Right cardiac atrium (tissue), 5 donors: ENCODE measurements at places on chromosomes 3 and 15.
A peak's percentile ranks its signal among the peaks of the same experiment; 100 is the strongest.

DNA sequence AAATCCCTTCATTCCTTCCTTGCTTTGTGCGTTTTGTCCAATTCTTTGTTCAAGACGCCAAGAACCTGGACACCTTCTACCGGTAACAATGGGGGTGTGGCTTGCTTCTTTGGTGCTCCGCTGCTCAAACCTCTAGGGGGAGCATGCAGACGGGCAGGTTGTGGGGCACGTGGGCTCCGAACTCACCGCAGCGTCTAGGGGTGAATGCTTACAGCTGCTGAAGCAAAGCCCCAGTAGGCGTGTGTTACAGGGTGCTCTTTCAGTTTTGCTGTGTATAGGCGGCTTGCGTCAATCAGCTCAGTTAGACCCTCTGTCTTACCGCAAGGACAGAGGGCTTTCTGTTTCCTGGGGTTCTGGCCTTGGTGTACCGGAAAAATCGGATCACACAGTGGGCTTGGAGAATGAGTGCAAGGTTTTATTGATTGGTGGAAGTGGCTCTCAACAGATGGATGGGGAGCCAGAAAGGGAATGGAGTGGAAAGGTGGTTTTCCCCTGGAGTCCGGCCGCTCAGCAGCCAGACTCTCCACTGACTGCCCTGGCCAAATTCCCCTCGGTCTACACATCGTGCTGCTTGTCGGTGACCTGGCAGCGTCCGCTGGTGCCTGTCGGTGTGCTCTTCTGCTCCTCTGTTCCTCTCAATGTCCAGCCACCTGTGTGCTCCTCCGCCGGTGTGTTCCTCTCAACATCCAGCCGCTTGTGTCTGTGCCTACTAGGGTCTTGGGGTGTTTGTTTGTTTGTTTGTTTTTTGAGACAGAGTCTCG is 1.2 kb upstream of the LRRC34 start:
- peak; percentile 73 for DNase-seq

GRCh38 chr15:29141308-29142128 is 128.1 kb downstream of the NSMCE3 start:
- peak; percentile 15 for DNase-seq

GRCh38 chr15:93703092-93703739 is 528.1 kb upstream of the MCTP2 start:
- no peak for DNase-seq

DNA sequence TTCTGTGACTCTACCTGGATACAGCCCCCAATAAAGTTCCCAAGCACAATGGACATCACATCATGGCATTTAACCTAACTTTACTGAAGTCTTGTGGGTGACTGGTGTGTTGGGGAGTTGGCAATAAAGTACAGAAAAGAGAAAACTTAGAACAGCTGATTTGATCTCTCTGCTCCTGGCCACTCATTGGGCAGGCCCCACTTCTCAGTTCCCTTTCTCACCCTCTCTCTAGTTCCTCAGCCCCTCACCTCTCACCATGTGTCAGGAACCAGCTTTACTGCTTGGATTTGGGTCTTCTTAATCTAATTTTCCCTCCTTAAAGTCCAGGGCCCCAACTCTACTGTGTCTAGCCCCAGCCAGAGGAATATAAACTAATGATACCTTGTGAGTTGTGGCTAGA is 713 bp upstream of the MUC13 start:
- no peak for DNase-seq

GRCh38 chr15:93031103-93031464 is 57.9 kb downstream of the RGMA start:
- DNase-seq, result peak; percentile 52

- no peak for DNase-seq
Measured at GRCh38 chr15:101088271-101088670, 163.6 kb downstream of the CHSY1 start.

DNA sequence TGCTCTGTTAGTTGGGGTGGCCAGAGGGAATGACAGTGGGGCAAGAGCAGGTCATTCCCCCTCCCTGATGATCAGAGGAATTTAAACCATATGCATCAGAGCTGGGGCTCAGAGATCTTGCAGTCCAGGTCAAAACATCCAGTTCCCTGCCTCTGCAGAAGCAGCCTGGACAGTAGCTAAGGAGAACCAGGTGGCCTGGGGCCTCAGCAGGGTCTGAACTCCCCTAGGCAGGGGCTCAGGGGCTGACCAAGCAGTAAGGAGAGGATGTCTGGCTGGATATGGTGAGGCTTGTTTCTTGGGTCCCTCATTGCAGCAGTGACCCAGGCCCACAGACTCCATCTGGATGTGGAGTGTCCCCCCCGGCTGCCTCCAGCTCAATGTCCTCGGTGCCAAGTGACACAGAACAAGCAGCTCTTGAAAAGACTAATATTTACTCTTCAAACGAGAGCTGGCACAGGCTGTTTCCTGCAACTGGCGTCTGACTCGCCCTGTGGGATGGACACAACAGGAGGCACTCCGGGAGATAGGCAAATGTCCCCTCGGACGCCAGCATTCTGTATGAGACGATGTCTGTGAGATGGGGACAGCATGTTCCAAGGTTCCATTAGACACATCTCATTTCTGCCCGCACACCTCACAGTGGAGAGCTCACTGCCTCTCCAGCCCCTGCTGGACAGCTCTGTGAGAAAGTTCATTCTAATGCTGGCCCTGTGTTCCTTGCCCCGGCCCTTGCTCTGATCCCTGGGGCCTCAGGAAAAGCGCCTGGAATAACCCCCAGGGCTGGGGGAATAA is 37.1 kb downstream of the SEC22C start:
- peak; percentile 84 for DNase-seq

- no peak for DNase-seq
Measured at GRCh38 chr3:52798978-52799476, 4.4 kb downstream of the ITIH3 start.

GRCh38 chr15:74007820-74008371 is 13.4 kb downstream of the PML start:
- DNase-seq, result no peak

GRCh38 chr15:101137312-101137940 is 114.4 kb downstream of the CHSY1 start:
- no peak for DNase-seq

DNA sequence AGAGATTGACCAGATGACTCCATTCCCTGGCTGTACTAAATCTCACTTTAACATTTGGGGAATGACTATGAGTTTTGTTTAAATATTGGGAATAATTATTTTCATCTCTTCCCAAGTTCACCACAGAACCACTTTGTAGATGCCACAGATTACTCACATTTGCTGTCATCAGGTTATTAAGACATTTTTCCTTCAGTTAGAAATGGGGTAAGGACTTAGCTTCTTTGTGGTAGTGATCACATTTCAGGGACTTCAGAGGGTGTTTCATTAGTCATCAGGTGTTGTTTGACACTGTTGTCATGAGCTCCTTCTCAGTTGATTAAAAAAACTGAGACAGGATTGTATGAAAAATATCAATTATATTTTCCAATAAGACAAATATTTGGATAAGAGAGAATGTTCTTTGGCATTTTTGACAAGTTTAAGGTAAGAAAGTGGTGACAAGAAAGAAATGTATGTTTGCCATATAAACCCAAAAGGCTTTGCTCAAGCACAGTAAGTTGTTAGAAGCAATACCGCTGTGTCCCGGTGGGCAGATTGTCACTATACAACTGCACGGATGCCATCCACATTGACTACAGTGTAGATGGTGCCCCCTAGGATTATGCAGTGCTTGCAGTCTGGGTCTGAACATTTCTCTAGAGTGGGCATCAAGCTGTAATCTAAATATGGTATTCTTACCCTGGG is 22.3 kb downstream of the FBXL2 start:
- no peak for DNase-seq

- DNase-seq, result no peak
Measured at GRCh38 chr3:170532573-170532972, 53.3 kb downstream of the SLC7A14 start.

GRCh38 chr3:169264711-169265110 is 398.8 kb downstream of the MECOM start:
- peak; percentile 52 for DNase-seq

DNA sequence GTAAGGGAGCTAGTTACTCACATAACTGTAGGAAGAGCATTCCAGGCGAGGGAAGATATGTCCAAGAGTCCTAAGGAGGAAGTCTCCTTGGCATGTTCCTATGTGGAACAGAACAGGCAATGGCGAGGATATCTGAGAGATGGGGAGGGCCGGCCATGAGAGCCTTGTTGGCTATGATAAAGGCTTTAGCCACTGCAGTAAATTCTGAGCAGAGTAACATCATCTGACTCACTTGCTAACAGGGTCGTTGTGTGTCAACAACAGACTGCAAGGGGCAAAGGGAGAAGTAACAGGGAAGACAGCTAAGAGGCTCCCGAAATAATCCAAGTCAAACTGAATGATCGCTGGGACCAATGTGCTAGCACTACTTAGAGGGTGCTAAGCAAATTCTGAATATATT is 21.6 kb downstream of the SFMBT1 start:
- no peak for DNase-seq

GRCh38 chr3:86711634-86712033 is 279.3 kb downstream of the VGLL3 start:
- DNase-seq, result no peak

DNA sequence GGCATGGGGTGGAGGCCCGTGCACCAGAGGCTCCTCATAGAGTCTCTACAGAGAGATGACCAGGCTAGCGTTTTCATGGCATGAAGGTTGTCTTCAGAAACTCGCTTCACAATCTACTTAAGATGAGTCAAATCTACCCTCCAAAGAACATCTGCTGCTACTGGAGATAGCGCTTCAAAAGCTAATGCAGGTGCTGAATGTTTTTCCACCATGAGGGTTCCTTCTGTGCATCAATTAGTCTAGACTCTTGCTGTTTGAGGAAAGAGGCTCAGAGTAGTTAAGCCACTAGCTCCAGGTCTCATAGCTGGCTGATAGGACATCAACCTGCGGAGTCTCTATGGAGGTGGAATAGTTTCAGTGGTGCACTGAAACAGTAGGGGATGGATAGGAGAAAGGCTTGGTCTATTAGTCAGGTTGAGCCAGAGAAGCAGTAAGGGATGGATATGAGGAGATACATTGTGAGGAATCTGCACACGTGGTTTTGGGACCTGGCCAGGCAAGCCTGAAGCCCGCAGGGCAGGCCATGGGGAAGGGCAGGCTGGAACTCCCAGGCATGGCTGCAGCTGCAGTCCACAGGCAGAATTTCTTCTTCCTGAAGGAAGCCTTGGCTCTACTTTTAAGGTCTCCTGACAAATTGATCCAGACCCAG is 117.5 kb downstream of the APBA2 start:
- DNase-seq, result no peak

- DNase-seq, result no peak
Measured at GRCh38 chr3:27679691-27680090, 42.4 kb downstream of the EOMES start.

DNA sequence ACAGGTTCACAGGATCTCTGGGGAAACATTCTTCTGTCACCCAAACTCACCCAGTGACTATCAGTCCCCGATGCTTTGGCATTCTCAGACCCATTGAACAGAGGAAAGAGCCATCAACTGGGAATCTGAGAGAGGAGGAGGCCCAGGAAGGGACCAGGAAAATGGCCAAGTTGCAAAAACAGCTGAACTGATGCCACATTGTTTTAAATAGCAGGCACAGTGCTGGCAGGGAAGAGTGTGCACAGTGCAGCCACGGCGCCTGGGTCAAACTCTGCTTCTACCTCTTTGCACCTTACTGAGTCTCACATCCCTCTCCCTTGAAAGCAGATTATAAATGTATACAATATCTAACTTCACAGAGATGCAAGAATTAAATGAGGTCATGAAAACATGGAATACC is 66.4 kb downstream of the SRGAP3 start:
- no peak for DNase-seq

DNA sequence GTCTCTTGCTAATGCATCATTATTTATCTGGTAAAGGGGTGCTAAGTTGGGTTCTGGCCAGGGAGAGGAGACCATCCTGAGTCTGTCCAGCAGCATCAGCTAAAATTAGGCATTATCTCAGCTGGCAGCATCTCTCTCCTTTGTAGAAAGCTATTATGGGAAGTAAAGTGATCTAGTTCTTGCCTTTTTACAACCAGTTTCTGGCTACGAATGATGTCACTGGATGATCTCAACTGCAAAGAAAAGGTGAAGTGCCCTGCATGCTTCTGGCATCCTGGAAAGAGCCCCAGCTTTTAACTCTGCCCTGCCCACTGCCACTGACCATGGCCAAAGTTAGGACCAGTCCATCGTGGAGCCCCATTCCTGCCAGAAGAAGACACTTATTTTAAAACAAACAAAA is 37.1 kb upstream of the IL12A start:
- DNase-seq, result no peak

DNA sequence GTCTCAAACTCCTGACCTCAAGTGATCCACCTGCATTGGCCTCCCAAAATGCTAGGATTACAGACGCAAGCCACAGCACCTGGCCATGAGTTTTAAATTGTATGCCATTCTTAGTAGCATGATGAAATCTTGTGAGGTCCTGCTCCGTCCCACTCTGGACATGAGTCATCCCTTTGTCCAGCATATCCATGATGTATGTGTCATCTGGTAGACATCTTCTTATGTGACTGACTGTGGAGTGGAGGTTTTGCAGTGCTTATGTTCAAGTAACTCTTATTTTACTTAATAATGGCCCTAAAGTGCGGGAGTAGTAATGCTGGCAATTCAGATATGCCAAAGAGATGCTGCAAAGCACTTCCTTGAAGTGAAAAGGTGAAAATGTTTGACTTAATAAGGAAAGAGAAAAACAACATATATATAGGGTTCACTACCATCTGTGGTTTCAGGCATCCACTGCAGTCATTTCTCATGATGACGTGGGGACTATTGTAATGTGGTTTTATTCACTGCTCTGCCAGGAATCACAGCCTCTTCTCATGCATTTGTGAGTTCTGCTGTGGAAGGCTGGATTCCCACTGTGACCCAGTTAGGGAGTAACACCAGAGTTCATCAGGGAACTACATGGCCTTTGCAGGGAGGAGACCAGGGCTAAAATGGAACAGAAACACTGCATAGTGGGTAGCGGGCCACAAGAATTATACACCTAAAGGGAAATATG is 204.6 kb upstream of the STRIT1 start:
- DNase-seq, result no peak
